Cardiac fibroblast (primary cell): ENCODE measurements at places on chromosomes 16 and 17.
A peak's percentile ranks its signal among the peaks of the same experiment; 100 is the strongest.

DNA sequence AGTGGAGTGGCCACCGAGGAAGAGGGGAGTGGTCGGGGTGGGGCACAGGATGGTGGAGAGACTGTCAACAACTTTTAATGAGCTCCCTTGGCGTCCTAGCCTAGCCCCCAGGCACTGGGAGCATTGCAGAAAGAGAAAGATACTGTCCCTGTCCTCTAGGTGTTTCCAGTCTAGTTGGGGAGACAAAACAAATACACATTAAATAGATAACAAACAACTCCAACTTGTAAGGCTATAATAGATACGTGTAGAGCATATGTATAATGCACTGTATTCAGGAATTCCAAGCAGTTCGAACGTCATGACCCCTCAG lies 435 bp upstream of the UBE2O start:
- no peak for DNase-seq

- no peak for DNase-seq
Observed at GRCh38 chr16:27464626-27465482, 62.9 kb downstream of the IL21R start.

DNA sequence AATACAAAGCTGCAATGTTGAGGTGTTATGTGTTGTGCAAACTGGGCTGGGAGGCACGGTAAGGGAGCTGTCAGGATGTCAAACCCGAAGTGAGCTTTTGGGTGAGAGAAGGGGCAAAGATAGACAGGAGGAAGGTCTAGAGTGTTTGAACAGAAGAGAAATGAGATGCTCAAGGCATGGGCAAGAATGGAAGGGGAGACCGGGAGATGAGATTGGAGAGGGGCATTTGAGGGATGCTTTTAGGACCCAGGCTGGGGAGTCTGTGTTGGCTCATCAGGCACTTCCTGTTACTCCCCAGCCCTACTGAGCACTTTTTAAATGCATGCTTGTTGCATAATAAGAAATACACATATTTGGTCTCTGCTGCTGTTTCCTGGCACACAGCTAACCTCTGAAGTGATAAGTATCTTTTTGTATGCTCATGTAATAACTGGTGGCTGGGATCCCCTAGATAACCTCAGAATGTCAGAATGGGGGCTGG lies 13.7 kb downstream of the UNC45B start:
- DNase-seq, result peak; percentile 11

GRCh38 chr16:22967521-22968095 lies 153.6 kb downstream of the HS3ST2 start:
- no peak for DNase-seq

DNA sequence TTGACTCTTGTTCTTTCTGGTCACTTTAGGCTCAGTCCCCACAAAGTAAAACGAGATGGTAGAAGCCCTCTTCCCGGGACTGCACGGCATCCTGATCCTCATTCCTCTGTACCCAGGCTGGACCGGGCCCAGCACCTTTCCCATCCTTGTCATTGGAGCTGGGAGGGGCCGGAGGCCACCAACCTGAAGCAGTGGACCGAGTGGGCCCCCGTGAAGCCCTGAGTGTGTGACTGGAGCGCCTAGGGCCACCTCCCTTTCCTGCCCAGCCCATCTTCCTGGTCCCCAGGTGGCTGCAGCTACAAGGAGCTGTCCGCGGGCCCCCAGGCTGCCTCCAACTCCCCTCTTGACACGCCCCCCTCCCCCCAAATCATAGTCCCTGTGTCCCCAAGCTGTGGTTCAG lies 17.1 kb upstream of the CD300A start:
- no peak for DNase-seq

DNA sequence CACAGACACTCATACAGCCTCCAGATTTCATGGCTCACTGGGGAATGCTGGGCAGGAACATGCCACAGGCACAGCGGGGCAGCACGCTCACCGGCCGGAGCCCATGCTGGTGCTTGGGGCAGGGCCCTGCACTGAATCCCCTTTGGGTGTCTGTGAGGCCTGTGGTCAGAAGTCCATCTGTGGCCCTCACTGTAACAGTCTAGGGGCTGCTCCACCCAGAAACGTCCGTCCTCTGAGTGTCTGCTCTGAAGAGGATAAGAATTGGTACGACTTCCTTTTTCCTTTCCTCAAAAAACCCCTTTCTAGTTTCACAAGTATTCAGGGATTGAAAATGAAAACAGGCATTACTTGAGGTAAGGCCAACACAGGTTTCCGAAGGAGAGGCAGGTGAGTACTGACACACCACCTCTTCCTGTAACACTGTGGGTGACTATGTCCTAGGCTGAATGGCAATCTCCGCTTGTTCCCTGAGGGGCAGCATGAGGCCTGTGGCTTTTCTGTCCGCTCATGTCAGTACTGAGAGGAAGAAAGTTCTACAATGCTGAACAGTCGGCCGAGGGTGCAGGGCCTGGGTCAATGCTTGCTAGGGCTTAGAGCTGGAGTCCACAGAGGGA lies 42.5 kb downstream of the TMEM11 start:
- no peak for DNase-seq

DNA sequence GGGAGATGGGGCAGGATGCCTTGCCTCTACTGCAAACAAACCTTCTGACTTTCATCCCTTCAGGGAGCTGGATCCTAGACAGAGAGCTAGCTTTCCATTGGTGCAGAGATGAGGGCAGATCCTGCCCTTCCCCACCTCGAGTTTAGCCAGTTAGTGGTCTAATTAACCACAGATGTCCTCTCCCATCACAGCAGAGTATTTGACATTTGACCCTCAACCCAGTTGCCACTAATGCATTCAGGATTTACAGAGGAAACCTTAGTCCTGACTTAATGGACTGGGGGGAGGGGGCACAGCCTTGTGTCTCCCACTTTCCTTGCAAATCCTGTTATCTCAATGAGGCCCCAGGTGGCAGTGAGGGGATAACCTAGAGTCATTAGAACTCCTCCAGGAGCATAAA lies 10.2 kb downstream of the PIP4K2B start:
- no peak for DNase-seq

DNA sequence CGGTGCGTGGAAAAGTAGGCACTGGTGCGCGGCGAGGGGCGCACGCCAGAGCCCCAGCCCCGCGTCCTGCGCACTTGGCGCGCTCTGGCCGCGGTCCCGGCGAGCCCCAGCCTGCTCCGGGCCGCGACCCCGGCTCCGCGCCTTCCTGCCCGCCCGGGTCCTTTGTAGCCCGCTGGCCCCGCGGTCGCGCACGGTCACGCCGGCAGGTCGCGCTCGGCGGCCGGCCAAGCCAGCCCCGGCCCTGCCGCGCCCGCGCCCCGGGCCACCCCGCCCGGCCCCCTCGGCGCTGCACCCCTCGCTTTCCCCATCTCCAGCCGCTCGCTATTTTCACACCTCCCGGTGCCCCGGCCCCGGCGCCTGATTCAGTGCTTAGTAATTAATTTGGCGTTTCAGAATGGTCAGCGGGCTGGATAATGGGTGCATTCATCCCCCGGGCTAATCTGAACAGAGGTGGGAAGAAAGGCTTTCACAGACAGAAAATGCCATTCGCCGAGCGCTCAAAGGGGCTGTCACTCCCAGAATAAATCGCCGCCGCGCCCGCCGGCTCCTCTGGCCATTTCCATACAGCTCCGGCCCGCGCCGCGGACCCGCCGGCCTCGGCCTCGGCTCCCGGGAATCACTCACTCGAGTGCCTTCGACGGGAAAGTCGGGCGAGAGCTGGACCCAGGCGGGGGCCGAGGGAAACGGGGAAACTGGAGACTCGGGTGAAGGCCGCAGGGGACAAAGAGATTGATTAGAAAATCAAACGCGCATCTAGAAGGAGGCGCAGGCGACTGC lies 17.8 kb upstream of the NTN1 start:
- DNase-seq, result no peak

GRCh38 chr17:28763137-28763799 lies 19.5 kb downstream of the TRAF4 start:
- DNase-seq, result no peak

DNA sequence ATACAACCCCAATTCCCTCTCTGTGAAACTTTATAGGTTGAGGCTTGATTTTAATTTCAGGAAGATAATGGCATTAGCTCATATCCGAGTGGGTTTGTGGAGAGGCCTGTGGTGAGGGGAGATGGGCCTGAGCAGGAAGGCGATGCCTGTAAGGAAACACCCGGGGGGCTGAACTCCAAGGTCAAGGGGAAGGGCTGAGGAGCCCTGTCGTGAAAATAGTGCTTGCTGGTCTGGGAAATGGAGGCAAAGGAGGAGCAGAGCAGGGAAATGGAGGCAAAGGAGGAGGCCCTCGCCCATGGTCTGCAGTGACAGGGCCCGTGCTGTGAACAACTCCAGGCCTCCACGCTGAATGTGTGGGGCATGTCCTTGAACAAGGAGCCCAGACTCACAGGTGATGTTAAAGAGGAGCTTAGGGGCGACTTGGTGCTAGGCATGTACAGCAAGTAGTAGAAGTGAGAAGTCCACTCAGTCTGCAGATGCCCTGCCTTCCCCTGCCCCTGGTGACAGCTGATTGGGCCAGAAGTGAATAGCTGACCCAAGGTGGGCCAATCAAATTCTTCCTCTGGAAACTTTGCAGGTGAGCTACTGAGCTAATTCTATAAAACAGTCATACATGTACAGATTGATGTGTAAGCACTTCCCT lies 38.1 kb downstream of the MRPS23 start:
- DNase-seq, result no peak

DNA sequence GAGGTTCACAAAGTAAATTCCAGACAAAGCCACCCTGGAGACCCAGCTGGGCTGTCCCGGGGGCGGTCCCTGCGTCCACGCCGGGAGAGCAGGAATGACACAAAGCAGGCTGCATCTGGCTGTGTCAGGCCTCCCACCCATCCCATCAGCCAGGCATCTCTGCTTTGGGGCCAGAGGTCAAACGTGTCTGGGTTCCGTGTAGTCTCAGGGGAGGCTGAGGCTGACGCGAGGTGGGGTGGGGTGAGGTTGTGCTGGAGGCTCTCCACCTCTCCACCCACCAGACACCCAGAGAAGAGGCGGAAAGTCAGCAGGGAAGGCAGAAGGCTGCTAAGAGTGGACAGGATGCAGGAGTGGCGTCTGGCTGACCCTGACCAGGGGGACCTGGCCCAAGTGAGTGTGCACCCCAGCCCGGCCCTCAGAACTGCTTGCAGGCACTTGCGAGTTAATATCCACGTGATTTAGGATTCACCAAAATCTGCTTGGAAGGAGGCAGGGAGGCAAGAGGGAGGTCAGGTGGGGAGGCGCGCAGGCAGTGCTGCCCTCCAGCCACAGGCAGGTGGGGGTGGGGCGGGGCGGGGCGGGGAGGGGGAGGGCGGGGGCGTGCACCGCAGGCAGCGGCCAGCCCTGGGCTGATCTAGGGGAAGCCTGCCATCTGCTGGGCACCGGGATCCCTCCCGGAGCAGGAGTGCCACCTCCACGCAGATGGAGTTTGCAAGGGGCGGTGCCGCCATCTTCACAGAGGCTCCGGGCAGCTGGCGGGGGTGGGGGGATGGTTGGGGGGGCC lies 44.3 kb downstream of the TBC1D16 start:
- peak; percentile 81 for DNase-seq

GRCh38 chr16:67425580-67425979 lies 5.3 kb upstream of the HSD11B2 start:
- no peak for DNase-seq

GRCh38 chr16:58024486-58025350 lies 836 bp upstream of the MMP15 start:
- DNase-seq, result peak; percentile 21

- no peak for DNase-seq
Observed at GRCh38 chr16:80147026-80147655, 393.7 kb upstream of the DYNLRB2 start.
